ENCODE measurements at places on chromosomes 3 and 15.
A peak's percentile ranks its signal among the peaks of the same experiment; 100 is the strongest.

- no peak for DNase-seq
Measured at GRCh38 chr15:93895976-93896770, 335.2 kb upstream of the MCTP2 start.

DNA sequence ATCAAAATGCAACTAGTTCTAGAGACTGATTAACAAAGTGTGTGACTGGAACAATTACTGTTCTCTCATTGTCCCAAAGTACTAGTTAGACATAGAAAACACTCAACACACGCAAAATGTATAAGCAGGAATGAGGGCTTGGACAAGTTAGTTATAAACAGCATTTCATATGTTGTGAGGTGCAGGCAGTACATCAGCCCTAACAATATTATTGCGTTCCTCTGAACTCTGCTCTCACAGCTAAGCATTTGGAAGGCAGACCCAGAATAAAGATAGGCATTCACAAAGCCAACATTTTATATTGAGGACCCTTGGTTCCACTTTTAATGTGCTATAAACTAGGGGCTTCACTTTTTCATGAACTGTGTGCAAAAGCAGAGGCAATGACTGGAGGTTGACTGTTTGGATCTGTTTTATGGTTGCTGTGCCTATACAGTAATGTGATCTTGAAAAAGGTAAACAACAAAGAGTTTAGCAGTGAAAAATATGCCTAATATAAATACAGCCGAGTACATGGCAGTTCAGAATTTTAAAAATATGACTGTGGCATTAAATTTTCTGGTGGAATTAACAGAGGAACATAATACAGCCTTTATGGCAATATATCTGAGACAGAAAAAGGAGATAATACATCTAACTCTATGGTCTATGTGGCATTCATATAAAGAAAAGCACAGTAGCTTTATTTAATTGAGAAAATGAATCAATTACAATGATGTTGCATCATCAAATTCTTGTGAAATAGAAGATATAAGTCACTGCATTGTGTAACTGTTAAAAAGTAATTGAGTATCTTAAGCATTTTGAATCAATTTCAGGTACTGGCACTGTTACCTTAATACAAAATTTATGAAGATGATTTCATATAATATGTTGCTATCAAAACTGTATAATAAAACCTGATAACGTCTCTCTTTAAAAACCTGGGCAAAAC is 80.0 kb upstream of the SKOR1 start:
- no peak for DNase-seq

- no peak for DNase-seq
Measured at GRCh38 chr3:107976202-107976800, 114.5 kb downstream of the CD47 start.

DNA sequence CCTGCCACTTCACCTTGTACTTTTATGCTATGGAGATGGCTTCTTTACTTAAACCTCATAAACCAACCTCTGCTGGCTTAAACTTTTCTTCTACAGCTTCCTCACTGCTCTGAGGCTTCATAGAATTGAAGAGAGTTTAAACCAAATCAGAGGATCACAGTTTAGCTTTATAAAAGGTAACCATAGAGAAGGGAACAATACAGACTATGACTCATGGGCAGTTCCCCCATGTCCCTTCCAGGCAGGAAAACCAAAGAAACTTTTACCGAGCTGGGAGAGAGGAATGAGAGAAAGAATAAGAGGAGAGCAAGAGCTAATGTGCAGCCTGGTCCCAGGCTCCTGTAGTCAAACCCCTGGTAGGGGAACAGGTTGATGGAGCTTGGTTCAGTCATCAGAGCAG is 53.9 kb upstream of the NEDD4 start:
- DNase-seq = no peak

DNA sequence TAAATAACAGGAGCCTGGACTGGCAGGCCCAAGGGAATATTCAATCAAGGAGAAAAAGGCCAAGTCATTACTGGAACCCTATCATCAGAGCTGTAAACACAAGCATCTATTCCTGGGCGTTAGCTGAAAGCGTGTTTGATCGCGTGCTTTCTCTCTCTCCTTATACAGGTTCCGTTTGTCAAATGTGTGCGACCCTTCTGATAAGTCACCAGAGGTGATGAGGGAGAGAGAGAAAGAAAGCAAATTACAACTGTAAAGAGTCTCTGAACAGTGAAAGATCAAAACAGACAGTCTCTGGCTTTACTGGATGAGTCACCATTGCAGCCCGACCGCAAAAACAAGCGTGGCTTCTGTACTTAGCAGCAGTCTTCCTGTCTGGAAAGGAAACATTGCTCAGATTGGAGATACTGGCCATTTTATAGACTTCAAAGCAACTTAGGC is 39.5 kb upstream of the TPRG1 start:
- DNase-seq = peak; percentile 45

DNA sequence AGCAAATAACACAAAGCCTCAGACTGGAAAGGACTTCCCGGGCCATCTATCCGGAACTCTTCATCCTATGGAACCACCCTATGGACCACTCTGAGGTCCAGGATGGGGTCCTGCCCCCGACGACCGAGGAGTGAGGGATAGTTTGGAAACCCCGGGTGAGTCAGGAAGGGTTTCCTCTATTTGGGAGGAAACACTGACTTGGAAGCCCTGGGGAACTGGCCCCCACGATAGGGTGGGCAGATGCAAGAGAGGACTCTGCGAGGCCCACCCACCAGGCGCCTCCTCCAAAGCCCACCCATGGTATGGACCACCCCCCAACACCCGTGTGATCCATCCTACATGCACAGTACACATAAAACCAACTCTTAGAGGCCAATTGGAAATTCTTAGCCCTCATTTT is 69.4 kb downstream of the CPN2 start:
- DNase-seq = no peak

- no peak for DNase-seq
Measured at GRCh38 chr3:45792036-45792435, 4.3 kb downstream of the SLC6A20 start.
